MM.1S (cell line): ENCODE measurements at places on chromosomes 11 and 22.

DNA sequence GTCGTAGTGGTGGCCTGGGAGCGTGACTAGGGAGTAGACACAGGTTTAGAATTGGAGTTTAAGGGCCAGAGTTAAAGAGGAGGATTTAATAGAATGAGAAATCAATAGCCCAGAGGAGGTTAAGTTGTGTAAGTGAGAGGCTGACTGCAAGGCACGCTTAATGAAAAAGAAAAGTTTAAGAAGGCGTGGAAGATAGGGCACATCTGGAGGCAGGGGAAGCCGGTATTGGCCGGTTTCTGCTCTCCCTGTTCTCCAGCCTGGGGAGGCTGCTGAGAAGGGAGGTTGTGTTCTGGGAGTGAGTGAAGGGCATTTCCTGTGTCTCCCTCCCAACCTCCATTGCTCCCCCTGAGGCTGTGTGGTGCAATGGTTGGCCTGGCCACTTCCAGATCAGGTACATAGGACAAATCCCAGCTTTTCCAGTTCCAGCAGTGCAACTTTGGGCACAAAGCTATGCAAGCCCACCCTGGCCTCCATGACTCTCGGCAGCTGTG lies 6.3 kb downstream of the GRIK4 start:
- H3K27ac ChIP-seq, result no peak overlapping the region
- H3K4me1 ChIP-seq, result no peaks in the 10 kb centered on the region
- no peak for DNase-seq

DNA sequence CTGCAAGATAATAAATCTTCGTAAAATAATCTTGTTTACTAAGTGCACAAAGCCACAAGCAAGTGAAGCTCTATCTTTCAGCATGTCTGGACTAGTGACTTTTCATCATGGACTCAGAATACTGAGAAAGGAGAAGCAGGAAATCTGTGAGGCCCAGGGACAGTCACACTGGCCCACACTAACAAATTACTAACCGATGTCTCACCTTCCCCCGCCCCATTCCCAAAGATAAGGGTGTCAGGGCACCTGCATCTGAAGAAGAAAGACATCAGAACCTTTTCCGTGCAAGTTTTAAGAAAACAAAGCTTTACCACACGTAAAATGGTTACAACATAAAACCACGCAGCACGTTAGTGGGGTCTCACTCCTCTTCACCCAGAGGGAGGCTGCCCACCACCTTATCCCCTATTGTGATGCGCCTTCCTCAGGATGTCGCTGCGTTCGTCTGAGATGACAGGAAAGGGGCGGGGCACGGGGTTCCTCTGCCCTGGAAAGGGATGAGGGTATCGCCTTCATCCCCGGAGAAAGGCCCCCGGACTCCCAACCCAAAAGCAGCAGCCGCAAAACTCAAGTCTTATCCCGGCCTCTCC lies 616 bp downstream of the BTBD10 start:
- H3K4me1 ChIP-seq, result peaks cover 10% of the 10 kb centered on the region; the same call in 1 of the 2 replicates
- peak; percentile 29 for DNase-seq
- H3K4me3 ChIP-seq, result peak overlapping the region; percentile 76
- no peaks in the 10 kb centered on the region for H3K27me3 ChIP-seq

DNA sequence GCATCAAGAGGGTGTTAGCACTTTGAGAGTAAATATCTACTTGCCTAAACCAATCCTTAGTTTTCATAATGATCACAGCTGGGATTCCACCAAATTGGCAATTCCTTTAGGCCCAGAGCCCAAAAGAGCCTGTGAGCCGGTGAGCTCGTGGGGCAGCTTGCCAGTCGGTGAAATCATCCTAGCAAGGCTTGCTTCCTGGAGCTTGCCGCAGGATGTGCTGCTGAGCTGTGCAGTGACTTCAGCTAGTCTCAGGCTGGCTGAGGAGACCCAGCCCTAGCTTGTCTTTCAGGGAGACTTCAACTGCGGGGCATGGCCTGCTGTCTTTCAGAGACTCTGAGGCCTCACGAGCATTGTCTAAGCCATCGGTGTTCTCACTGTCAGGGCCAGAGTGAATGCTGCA lies 73.6 kb upstream of the SUSD2 start:
- no peak for DNase-seq
- H3K27me3 ChIP-seq, result no peaks in the 10 kb centered on the region
- H3K4me3 ChIP-seq, result no peak overlapping the region
- H3K36me3 ChIP-seq, result no peaks in the 10 kb centered on the region
- peak overlapping the region; percentile 75 for H3K27ac ChIP-seq

GRCh38 chr11:111528557-111528956 lies 12.0 kb upstream of the LAYN start:
- no peaks in the 10 kb centered on the region for H3K36me3 ChIP-seq
- no peak for DNase-seq
- H3K27me3 ChIP-seq, result no peaks in the 10 kb centered on the region
- H3K4me1 ChIP-seq, result peaks cover 36% of the 10 kb centered on the region
- H3K27ac ChIP-seq, result no peak overlapping the region
- H3K4me3 ChIP-seq, result no peak overlapping the region

DNA sequence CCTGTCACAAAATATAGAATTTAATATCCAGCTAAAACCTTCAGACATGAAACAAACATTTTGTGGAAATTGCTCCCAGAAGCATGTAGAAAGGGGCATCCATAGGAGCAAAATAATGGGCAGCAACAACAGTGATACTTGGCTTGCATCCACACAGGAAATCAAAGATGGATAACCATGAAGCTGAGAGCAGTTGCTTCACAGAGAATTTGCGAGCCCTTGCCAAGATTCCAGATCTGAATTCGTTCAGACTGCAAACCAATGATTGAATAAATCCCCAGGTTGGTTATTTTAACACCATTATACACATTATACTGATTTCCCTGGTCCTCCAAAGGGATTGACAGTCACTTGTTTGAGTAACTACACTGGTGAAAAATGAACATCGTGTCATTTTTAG lies 15.6 kb upstream of the OR51L1 start:
- no peaks in the 10 kb centered on the region for H3K36me3 ChIP-seq
- H3K27me3 ChIP-seq, result no peaks in the 10 kb centered on the region
- no peak overlapping the region for H3K4me3 ChIP-seq
- DNase-seq, result no peak
- no peak overlapping the region for H3K27ac ChIP-seq

GRCh38 chr11:15577519-15577918 lies 462.8 kb downstream of the INSC start:
- H3K27me3 ChIP-seq, result no peaks in the 10 kb centered on the region
- no peaks in the 10 kb centered on the region for H3K36me3 ChIP-seq
- H3K4me3 ChIP-seq, result no peak overlapping the region
- no peak overlapping the region for H3K27ac ChIP-seq
- DNase-seq, result no peak
- no peaks in the 10 kb centered on the region for H3K4me1 ChIP-seq

GRCh38 chr11:15910761-15911160 lies 445.6 kb downstream of the SOX6 start:
- no peaks in the 10 kb centered on the region for H3K27me3 ChIP-seq
- no peak for DNase-seq
- H3K4me1 ChIP-seq, result no peaks in the 10 kb centered on the region
- H3K27ac ChIP-seq, result no peak overlapping the region
- no peaks in the 10 kb centered on the region for H3K36me3 ChIP-seq
- no peak overlapping the region for H3K4me3 ChIP-seq

GRCh38 chr22:37354670-37355069 lies 72.4 kb downstream of the CYTH4 start:
- H3K27ac ChIP-seq, result no peak overlapping the region
- no peaks in the 10 kb centered on the region for H3K36me3 ChIP-seq
- H3K27me3 ChIP-seq, result peaks cover 99% of the 10 kb centered on the region
- no peaks in the 10 kb centered on the region for H3K4me1 ChIP-seq

DNA sequence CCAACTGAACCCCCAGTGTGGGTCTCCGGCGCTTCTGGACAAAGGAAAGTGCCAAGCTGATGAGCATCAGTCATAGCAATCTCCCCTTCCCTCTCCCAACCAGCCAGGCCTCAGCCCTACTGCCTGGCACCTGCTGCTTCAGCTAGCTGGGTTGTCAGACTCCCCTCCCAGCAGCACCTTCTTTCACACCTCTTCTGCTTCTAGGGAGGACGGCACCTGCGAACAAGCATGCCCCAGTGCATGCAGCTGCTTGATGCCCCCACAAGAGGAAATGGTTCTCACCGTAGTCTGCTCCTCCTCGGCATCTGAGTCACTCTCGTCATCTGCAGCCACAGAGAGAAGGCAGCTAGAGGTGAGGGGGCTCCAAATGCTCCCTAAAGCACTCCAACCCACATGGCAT lies 25.4 kb downstream of the THOC5 start:
- H3K4me1 ChIP-seq, result no peaks in the 10 kb centered on the region
- no peaks in the 10 kb centered on the region for H3K36me3 ChIP-seq
- no peaks in the 10 kb centered on the region for H3K27me3 ChIP-seq
- DNase-seq, result no peak

- H3K27ac ChIP-seq, result no peak overlapping the region
- no peaks in the 10 kb centered on the region for H3K36me3 ChIP-seq
- H3K4me1 ChIP-seq, result peaks cover 46% of the 10 kb centered on the region
- DNase-seq, result no peak
Observed at GRCh38 chr11:124788521-124788920, 11.7 kb downstream of the MSANTD2 start.

- H3K36me3 ChIP-seq, result no peaks in the 10 kb centered on the region
- no peaks in the 10 kb centered on the region for H3K27me3 ChIP-seq
- no peaks in the 10 kb centered on the region for H3K4me1 ChIP-seq
- DNase-seq, result no peak
- no peak overlapping the region for H3K27ac ChIP-seq
Observed at GRCh38 chr11:90229791-90230190, 6.9 kb upstream of the CHORDC1 start.

DNA sequence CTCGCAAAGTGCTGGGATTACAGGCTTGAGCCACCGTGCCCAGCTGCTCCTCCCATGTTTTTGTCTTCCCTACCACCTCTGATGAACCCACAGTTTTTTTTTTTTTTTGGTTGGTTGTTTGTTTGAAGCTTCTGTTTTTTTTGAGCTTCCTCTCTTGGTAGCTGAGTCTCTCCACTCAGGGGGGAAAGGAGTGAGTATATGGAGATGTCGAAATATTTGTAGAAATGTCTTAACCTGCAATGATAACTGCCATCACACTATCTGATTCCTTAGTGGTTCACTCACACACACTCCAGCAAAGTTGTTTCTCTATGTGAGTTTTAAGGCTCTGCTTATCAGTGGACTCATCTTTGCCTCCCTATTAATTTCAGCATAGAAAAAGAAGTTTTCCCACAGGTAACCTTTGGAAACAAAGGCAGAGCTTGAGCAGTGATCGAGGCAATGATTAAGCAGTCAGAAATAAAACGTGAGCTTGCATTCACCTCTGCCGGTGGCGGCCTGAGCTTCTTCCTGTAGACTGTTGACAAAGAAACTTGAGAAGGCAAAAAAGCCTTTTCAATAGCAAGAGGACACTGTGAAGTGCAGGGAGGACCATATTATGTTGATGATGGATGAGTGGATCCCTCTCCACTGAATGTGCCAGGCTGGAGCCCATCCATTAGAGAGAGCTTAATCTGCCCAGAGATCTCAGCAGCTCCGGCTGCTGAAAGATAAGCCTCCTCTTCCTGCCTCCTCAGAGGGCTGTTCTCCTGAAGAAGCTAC lies 29.0 kb upstream of the RASSF10 start:
- H3K27me3 ChIP-seq, result no peaks in the 10 kb centered on the region
- H3K36me3 ChIP-seq, result no peaks in the 10 kb centered on the region
- no peak overlapping the region for H3K4me3 ChIP-seq
- H3K27ac ChIP-seq, result no peak overlapping the region
- H3K4me1 ChIP-seq, result no peaks in the 10 kb centered on the region
- DNase-seq, result no peak

GRCh38 chr11:86099874-86100273 lies 31.0 kb upstream of the PICALM start:
- no peak overlapping the region for H3K4me3 ChIP-seq
- no peaks in the 10 kb centered on the region for H3K4me1 ChIP-seq
- no peaks in the 10 kb centered on the region for H3K36me3 ChIP-seq

DNA sequence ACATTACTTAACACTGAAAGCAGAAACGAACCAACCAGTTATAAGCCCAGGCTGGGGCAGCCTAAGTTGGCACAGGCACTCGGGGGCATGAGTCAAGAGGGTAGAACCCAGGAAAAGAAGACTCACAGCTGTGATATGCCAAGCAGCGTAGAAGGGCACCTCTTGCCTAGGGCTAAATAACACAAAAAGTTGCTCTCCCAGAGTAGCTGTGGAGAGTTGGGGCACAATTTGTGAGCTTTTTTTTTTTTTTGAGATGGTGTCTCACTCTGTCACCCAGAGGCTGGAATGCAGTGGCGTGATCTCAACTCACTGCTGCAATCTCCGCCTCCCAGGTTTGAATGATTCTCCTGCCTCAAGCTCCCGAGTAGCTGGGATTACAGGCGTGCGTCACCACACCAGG lies 8.8 kb downstream of the CLMP start:
- no peaks in the 10 kb centered on the region for H3K36me3 ChIP-seq
- H3K27ac ChIP-seq, result no peak overlapping the region
- H3K27me3 ChIP-seq, result no peaks in the 10 kb centered on the region
- no peak overlapping the region for H3K4me3 ChIP-seq

DNA sequence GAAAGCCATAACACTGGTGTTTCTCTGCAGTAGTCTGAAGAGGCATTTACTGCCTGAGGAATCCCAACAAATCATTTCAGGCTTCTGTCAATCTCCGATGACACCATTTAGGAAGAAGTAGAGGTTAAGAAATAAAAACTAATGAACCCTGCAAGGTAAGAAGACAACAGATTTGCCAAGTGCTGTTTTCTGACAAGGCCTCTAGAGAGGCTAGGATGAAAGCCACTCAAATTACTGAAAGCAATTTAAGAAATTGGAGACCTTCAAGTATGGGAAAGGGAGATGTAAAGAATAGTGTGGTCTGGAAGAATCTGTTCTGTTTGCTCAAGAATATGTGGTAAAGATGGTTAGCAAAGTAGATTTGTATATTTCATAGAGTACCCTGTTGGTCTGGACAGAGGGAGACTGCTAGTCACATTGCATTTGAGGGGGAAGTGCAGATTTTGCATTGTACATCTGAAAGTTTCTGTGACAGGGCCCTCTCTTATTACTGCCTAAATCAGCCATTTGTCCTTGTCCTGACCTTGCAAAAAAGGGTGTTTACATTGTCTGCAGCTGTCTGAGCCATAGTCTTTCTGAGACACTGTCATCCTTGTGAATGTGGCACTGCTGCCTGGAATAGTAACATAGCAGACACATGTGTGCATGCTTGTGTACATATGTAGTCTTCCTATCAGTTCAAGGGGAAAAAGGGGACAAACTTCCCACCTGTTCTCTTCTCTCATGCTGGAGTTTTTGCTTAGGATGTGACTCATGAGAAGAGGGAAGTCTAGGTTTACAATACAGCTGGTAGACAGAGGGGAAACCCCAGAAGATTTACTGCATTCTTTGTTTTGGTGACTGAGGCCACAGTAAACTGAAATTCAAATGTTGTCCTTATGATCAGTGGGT lies 640.2 kb upstream of the KIRREL3 start:
- peak overlapping the region; percentile 69 for H3K27ac ChIP-seq
- peaks cover 19% of the 10 kb centered on the region for H3K4me1 ChIP-seq
- peak; percentile 76 for DNase-seq
- H3K36me3 ChIP-seq, result no peaks in the 10 kb centered on the region
- H3K4me3 ChIP-seq, result no peak overlapping the region

- no peak overlapping the region for H3K4me3 ChIP-seq
- no peak for DNase-seq
- H3K27ac ChIP-seq, result no peak overlapping the region
- H3K4me1 ChIP-seq, result no peaks in the 10 kb centered on the region
Observed at GRCh38 chr22:45631140-45631840, 40.3 kb upstream of the ATXN10 start.
